ENCODE measurements at places on chromosomes 11 and 22.

DNA sequence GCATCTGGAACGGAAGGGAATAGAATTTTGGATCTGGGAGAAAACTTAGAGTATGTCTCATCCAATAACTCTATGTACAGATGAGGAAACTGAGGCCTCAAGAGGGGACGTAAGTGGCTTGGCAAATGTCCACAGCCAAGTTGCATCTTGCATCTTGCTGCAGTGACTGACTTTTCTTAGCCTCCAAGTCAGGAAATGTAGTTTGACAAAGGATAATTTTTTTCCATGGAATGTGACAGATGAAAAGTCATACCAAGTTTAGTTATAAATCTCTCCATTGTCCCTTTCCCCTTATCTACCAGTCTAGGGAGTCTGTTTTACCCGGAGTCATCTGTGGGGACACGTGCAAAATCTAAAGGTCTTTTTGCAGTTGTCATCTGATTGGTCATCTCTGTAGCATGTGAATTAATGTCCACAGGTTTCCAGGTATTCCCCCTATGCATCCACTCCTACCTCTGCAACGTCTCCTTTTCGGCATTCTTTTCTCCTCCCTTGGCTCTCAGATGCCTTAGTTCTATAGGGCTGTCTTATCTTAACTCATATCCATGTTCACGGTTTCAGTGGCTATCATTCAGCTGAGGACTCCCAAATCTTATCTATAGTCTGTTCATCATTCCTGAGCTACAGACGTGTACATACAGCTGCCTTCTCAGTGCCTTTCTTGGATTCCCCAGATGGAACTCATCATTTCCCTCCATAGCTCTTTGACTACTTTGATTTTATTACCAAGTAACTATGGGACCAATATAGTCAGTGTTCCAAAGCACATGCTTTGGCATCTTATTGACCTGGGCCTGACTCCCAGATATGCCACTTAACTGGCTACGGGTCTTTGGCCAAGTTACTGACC lies 139.5 kb upstream of the TIMP3 start:
- DNase-seq: no peak

GRCh38 chr11:70434813-70435278 lies 36.5 kb downstream of the CTTN start:
- DNase-seq: no peak

DNA sequence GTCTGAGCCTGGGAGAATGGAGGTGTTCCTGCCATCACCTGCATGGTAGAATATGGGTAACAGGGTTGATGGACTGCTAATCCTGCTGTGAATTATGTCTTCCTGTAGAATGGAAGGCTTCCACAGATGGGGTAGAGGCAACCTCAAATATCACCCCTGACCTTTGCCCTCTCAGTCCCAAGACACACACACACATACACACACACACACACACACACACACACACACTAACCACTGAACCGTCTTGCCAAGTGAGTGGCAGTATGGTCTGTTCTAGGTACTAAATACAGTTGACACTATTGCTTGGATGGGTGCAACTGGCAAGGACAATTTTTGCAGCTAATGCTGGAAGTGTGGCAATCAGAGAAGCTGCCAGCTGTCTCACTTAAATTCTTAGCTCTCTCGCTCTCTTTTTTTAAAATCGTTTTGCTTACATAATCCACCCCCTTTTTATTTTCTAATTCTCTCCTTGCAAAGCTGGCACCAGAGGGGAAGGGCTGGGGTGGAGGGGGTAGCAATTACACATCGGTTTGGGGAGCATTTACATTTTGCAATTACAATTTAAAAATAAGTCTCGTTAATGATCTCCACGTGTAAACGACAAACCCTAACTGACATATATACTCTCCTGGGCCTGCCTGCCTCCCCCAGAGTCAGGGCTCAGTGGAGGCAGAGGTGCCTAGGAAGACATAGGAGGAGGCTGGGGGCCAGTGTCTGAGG lies 162.6 kb downstream of the FEZ1 start:
- DNase-seq: peak; percentile 58

DNA sequence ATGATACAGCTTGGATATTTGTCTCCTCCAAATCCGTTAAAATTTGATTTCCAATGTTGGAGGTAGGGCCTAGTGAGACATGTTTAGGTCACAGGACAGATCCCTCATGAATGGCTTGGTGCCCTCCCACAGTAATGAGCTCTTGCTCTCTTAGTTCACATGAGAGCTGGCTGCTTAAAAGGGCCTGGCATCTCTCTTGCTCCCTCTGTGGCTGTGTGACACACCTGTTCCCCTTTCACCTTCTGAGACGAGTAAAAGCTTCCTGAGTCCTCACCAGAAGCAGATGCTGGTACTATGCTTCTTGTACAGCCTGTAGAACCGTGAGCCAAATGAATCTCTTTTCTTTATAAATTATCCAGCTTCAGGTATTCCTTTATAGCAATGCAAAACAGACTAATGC lies 3.5 kb downstream of the VPS37C start:
- DNase-seq: no peak

- DNase-seq: no peak
Measured at GRCh38 chr11:88337987-88338668, 592 bp upstream of the CTSC start.

- DNase-seq: no peak
Measured at GRCh38 chr22:23280356-23281052, 100.2 kb downstream of the BCR start.

DNA sequence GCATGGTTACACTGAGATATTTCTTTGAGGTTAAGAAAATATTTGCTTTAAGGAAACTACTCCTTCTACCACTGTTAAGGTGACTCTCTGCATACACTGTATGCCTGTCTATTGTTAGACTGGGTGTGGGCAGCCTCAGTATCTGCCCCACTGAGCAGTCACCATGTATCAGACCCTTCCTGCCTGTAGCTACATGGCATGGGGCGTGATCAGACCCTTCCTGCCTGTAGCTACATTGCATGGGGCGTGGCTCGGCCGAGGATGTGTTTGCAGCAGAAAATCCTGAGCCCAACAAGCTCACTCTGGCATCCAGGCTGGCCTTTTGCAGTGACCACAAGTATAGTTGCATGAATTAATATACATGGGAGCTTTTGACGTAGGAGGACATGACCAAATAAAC lies 669.4 kb downstream of the OPCML start:
- DNase-seq: no peak

GRCh38 chr22:35361001-35361558 lies 19.8 kb upstream of the HMOX1 start:
- DNase-seq: no peak
